ENCODE measurements at places on chromosomes 7 and 10.
A peak's percentile ranks its signal among the peaks of the same experiment; 100 is the strongest.

GRCh38 chr10:31101123-31101522, 69.5 kb upstream of the ZNF438 start:
- DNase-seq = peak; percentile 23

- DNase-seq = no peak
These were observed 33.4 kb downstream of the PTPN12 start for GRCh38 chr7:77570330-77571011.

- DNase-seq = no peak
These were observed 86.9 kb downstream of the JAZF1 start for GRCh38 chr7:28093623-28094232.

DNA sequence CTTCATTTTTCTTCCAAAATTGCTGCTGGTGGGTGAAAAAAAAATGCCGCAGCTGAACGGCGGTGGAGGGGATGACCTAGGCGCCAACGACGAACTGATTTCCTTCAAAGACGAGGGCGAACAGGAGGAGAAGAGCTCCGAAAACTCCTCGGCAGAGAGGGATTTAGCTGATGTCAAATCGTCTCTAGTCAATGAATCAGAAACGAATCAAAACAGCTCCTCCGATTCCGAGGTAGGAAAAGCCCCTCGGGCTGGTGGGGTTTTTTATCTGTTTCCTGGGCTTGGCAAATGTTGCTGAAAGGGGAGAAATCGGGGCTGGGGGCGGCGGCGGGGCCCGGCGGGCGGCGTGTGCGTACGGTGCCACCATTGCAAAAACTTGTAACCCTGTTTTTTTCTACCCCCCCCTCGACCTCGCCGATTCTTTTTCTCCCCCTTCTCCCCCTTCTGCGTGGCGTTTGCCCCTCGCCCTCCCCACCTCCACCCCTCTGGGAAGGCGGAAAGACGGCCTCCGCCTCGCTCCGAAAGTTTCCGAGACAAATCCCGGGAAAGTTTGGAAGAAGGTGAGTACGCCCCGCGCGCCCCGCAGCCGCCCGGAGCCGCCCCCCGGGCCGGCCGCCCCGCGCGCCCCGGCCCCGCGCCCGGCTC, 789 bp downstream of the TCF7L2 start:
- no peak for DNase-seq

DNA sequence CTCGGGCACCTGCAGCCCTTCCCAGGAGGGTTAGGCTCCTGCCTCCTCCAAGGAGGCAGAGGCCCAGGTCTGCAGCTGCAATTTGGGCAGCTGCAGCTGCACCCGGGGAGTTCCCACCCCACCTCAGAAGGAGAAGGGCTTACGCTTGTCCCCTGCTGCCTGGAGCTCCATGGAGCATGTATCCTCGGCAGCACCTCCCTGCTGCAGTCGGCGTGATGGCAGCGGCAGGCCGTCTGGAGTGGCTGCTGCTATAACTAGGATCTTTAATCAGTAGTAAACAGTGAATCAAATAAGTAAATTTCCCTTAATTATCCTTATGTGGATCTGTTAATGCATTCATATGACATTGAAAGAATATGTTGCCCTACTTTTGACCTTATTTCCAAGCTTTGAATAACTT, 167.0 kb downstream of the PON1 start:
- DNase-seq = no peak

GRCh38 chr10:96758423-96758822, 38.1 kb upstream of the PIK3AP1 start:
- DNase-seq = no peak

GRCh38 chr7:130995252-130996081, 261.5 kb upstream of the KLF14 start:
- no peak for DNase-seq

DNA sequence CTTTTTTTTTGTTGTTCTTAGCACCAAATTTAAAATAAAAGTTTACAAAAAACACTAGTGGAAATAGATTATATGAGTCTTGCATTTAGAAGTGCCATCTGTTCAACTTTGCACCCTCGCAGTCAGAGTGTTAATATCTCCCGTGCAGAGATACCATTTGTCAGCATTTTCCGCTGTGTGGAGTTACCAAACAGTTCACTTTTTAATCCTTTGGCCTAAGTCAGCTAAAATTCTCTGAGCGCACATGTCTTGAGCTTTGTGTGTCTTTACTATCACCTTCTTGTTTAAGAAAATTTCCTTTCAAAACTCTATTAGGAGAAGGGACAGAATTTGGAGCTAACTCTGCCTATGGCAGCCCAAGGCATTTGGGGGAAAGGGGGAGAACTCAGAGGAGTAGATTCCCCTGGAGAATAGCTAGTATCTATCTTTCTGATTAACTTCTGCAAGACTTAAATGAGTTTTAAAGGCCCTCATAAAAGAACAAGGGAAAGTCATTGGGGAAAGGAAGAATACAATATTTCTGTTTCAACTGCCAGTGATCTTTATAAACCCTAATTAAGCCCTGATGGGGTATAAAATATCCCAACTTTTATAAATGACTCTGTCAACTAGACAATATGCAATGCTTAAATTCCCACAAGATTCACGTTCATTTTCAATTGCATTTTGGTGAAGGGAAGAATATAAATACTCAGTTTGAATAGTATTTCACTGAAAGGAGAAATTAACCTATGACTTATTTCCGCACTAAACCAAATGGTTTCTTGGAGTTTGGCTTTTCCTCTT, 114.9 kb upstream of the RAB11FIP2 start:
- DNase-seq = no peak

GRCh38 chr10:84155521-84155920, 16.2 kb downstream of the GHITM start:
- no peak for DNase-seq

GRCh38 chr10:10032991-10033390, 984.7 kb upstream of the CELF2 start:
- DNase-seq = no peak

GRCh38 chr10:26214004-26214403, 2.6 kb upstream of the GAD2 start:
- DNase-seq = no peak

DNA sequence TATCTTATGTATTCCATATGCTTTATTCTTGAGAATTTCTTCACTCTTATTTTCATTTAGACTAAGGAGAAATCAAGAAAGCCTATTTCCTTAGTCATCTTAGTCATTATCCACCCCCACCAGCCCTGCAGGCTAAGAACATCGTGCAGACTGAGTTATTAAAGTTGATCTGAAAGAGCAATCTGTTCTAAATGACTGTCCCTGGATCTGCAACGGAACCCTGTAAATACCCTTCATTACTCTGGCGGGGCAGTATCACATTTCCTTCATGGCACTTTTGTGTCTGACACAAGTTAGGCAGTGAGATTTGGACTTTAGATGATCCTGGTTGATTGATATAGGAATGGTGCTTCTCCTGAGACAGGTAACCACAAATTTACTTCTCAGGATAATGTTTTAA, 3.5 kb upstream of the MYPN start:
- DNase-seq = no peak

DNA sequence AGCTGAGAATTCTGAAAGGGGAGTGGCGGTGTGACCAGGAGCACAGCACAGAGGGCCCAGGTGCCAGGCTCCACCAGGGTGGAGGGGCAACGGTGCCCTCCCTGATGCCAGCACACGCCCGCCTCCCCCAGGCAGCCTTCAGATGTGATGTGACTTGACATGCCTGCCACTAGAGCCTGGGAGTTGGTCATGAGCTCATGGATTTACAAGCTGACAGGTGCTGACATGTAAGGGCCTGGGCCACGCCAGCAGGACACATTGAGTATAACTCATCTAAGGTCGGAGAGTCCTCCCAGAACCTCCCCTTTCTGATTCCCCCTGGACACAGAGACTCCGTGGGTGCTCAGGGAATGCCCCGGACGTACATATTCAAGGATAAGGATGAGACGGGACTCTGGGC, 74.2 kb downstream of the LSM5 start:
- DNase-seq = no peak

GRCh38 chr7:84389242-84389641, 194.7 kb upstream of the SEMA3A start:
- no peak for DNase-seq

GRCh38 chr7:34249192-34249591, 343.9 kb downstream of the BMPER start:
- no peak for DNase-seq

- no peak for DNase-seq
These were observed 12.8 kb downstream of the ERLIN1 start for GRCh38 chr10:100173035-100173434.

DNA sequence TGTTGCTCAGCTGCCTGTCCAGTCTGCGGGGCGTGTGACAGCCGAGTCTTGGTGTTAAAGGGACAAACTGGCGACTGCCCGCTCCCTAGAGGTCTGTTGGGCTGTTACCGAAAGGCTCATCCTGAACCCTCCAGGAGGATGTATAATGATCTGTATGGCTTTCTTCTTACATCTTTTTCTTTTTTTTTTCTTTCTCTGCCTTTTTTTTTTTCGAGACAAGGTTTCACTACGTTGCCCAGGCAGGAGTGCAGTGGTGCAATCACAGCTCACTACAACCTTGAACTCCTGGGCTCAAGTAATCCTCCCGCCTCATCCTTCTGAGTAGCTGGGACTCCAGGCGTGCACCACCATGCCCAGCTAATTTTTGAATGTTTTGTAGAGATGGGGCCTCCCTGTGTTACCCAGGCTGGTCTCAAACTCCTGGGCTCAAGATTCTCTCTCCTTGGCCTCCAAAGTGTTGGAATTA, 857 bp downstream of the INTS15 start:
- DNase-seq = no peak

GRCh38 chr7:36862771-36863261, 138.5 kb upstream of the AOAH start:
- no peak for DNase-seq

Measured in stimulated activated CD8-positive, alpha-beta memory T cell treated with anti-CD3 and anti-CD28 coated beads, Interleukin-4, amount 100 ng/mL, for 1 hour (primary cell).